ENCODE measurements at places on chromosomes 1 and 21.

- no peak for DNase-seq
Measured at GRCh38 chr1:70616946-70617345, 205.9 kb downstream of the CTH start.

- DNase-seq = no peak
Measured at GRCh38 chr1:226125831-226126230, 60.7 kb downstream of the ACBD3 start.

DNA sequence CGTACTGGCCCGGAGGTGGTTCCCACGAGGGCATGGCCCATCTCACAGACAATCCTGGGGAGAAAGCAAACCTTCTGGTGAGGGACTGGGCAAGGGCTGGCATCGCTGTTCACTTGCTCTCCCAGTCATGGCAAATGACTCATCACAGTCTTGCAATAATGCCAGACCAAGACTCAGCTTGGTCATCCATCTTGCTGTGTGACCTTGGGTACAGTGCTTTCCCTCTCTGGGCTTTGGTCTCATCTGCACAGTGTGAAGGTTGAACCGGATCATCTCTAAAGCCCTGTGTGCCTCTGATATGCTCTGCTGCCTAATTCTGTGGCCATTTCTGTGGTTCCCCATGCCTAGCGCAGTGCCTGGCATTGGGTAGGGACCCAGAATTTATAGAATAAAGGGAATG, 143.6 kb upstream of the CD34 start:
- DNase-seq = no peak

DNA sequence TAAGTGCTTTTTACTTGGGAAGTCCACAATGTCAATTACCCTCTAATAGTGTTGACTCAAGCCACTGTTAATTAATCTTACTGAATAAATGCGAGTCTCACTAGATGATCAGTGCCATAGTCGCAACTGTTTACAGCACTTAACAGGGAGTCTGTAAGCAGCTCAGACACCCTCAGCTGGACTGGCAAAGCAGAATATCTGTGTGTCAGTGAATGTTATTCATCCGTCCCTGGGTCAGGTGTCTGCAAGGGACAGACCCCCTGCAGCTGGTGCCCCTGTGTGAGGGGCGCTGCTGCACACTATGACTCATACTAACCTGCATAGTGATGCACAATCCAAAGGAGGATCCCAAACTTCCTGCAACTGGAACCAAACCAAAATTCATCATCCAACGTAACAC, 306.5 kb downstream of the HHIPL2 start:
- DNase-seq = no peak

DNA sequence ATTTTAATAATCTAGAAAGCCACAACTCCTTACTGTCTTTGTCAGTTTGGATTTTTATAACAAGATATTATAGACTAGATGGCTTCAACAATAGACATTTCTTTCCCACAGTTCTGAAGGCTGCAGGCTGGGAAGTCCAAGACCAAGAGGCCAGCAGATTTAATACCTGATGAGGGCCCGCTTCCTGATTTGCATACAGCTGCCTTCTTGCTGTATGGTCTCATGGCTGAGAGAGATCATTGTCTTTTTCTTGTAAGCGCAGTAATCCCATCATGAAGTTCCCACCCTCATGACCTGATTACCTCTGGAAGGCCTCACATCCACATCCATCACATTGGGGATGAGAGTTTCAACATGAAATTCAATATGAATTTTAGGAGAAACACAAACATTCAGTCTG, 9.8 kb downstream of the RPS6KC1 start:
- DNase-seq = peak; percentile 81

GRCh38 chr1:89994231-89994804, 592 bp upstream of the ZNF326 start:
- no peak for DNase-seq

DNA sequence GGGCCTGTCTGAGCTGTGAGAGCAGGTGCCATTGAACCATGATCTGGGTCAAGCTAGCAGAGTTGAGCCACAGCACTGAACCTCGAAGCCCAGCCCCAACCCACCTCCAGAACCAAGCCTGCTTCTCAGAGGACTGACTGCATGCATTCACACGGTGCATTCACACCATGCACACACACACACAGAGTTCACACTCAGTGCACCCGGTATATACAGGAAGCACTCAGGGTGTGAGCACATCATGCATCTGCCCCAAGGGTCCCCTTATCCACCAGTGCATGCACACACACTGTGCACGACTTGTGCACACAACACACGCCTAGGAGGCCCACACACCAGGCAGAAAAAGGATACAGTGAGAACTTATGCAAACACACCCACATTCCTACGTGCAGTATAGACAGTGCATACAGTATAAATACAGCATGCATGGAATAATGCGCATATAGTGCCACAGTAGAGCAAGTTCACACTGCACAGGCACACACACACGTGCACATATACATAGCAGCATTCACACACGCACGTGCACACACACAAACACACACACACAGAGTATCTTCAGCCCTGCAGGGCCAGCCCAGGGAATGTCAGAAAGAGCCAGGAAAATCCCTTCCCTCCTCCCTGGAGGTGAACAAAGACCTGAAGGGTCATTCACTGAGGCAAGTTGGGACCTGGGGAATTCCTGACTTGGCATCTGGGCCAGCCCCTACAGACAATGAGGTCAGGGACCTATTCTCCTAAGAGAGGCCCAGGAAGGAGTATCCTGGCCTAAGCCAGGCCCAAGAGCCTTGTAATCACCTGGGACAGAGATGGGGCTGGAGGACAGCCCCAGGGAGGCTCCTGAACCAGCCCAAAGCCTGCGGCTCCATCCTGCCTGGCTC, 42.1 kb downstream of the CAMK2N1 start:
- no peak for DNase-seq

- no peak for DNase-seq
Measured at GRCh38 chr1:66359269-66359668, 174.7 kb upstream of the SGIP1 start.

DNA sequence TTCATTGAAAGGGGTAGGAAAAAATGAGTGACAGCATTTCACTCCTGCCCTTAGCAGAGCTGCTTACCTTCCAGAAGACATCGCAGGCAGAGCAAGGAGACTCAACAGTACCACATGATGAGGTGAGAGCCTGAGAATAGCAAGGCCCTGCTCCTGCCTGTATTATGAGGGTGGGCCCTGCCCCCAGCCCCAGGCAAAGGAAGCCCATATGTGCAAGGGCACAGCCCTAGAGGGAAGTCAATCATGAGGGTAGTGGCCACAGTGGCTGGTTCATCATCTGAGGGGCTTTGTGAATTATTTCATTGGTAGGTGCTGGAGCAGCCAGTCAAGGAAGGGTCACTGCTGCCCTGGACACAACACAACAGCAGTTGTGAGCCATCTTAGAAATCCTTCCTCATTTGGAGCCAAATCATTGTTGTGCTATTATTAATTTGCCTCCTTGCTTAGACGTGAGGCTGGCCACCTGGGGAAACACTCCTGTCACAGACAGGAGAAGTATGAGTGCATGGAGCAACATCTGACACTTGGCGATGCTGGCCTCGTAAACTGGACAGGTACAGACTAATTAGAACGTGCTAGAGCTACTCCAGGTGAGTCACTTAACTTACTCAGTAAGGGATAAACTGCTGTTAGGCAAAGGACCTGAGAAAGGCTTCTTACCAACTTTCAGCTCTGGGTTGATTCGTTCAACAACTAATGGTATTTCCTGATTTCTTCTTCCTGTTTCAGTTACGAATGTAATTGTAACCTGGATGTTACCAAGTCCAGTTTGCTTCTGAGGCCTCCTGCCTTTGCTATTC, 22.7 kb upstream of the ACBD6 start:
- DNase-seq = no peak

DNA sequence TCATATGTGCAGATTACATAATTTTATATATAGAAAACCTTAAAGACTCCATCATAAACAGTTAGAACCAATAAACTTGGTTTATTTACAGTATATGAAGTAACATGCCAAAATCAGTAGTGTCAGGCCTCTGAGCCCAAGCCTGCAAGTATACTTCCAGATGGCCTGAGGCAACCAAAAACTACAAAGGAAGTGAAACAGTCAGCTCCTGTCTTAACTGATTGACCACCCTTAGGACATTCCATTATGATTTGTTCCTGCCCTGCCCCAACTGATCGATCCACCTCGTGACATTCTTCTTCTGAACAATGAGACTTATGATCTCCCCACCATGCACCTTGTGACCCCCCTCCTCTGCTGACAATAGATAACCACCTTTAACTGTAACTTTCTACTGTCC, 630.3 kb downstream of the AMY1C start:
- DNase-seq = no peak

DNA sequence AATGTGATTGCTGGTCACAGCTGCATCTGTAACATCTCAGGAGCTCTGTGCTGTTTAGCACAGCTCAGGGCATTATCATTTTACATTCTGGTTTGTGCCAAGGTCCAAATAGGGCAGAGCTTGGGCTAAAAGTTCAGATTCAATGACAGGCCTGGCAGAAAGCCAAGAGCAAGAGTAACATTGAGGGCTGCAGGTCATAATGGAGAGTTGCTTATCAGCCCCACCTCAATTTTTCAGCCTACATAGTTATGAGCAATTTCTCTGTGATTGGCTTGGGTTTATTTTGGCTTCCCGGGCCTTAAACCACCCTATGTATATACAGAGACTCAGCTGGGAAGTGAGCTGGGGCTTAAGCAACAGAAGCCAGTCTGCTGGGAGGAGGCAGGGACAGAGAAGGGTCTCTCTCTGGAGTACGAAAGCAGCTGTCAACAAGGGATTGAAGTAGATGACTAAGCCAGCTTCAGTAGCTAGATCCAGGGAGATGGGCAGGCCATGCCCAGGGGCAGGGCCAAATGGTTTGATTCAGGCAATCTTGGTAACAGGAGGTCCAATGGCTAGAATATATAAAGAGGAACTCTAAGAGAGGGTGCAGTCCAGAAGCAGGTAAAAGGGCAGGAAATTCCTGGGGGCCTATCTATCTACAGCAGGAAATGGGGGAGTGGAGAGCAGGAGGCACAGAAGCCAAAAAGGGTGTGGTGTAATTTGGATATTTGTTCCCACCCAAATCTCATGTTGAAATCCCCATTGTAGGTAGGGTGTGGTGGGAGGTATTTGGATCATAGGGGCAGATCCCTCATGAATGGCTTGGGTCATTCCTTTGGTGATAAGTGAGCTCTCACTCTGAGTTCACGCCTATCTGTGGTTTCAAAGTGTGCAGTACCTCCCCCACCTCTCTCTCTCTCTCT, 49.0 kb downstream of the BRINP2 start:
- DNase-seq = no peak

- DNase-seq = no peak
Measured at GRCh38 chr1:87061742-87062156, 147.3 kb downstream of the HS2ST1 start.

DNA sequence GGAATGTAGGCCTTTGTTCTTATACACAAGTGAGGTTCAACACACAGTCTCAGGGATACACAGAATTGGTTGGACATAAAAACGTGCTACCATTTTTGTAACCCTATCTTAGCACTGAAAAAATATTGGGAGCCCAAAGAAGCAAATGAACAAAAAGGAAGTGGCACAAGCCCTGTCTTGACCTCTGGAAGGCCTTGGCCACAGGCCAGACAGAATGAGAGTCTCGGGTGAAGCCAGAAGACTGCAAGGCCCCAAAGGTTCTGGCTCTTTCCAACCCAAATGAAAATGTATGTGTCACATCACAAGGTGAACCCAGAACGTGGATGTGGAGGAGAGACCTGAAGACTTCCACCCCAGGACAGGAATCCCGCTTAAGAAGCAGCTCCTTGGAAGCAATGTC, 57.3 kb downstream of the PGBD5 start:
- no peak for DNase-seq

DNA sequence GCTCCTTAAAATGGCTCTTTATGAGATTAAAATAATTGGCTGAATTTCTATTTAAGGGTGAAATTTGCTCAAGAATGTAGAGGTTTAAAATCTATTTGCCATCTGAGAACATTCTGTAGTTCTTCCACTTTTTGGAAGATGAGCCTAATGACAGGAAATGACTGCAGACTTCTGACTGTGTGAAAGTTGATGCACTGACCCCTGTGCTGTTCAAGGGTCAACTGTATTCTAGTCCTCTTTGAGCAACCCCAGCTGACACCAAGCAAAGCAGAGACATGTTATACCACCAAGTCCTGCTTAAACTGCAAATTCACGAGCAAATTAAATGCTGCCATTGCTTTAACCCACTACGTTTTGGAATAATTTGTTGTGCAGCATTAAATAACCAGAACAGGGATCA, 26.6 kb downstream of the DDAH1 start:
- no peak for DNase-seq

DNA sequence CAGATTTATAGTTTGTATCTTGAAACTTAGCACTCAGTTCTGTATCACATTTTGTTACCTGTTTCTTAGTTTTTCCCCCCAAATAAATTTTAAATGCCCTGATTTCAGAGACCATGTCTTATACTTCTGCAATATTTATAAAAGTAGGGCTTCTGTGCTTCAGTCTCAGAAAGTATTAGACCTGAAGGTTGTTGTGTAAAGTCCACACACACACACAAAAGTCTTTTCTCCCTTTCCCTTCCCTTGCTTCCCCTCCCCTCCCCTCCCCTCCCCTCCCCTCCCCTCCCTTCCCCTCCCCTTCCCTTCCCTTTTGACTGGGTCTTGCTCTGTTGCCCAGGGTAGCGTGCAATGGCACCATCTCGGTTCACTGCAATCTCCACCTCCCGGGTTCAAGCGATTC, 41.0 kb upstream of the KCNK1 start:
- no peak for DNase-seq

GRCh38 chr1:190138266-190138665, 339.4 kb downstream of the BRINP3 start:
- DNase-seq = no peak

- no peak for DNase-seq
Measured at GRCh38 chr1:162387226-162388082, 5.9 kb downstream of the C1orf226 start.

GRCh38 chr1:186948535-186948934, 119.8 kb downstream of the PLA2G4A start:
- no peak for DNase-seq

DNA sequence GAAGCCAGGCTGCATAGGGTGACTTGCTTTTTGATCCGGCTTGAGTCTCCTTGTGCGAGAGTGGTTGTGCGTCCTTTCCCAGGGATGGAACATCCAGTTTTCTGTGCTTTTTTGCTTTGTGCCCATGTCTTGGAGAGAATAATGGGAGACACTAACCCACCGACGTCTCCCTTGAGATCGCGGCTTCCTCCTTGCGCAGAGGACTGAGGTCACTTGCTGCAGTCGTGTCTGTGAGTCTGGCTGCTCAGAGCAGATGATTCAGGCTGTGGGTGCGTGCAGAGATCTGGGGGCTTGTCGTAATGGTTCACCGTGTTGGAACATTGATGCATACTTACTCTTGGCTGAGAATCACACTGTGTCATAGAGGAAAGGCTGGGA, 164.5 kb upstream of the CACNA1E start:
- DNase-seq = no peak
